Stimulated activated naive CD4-positive, alpha-beta T cell (primary cell): ENCODE measurements at places on chromosomes 6 and 20.

GRCh38 chr20:50510706-50511542 lies 741 bp downstream of the PTPN1 start:
- DNase-seq = peak; percentile 18

DNA sequence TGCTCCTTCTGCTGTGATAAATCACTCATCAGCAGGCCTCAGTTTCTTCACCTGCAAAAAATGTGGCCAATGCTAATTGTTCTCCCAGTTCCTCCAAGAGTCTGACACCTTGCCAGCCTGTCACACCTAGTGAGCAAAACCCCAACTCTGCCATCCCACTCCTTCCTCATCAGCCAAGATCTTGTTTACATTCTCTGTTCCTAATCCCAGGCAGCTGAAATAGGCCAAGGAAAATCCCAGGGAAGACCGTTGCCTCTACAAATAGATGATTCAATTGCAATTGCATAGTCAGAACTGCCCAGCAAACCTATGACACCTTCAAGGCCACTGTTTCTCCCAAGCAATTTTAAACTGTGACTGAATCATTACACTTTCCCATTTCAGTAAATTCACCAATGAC lies 78.7 kb downstream of the GMDS start:
- DNase-seq = no peak

GRCh38 chr20:12090920-12091319 lies 173.2 kb downstream of the BTBD3 start:
- no peak for DNase-seq

- no peak for DNase-seq
Measured at GRCh38 chr6:24761193-24761835, 13.4 kb upstream of the GMNN start.

GRCh38 chr6:70709826-70710225 lies 42.1 kb downstream of the SMAP1 start:
- DNase-seq = no peak

DNA sequence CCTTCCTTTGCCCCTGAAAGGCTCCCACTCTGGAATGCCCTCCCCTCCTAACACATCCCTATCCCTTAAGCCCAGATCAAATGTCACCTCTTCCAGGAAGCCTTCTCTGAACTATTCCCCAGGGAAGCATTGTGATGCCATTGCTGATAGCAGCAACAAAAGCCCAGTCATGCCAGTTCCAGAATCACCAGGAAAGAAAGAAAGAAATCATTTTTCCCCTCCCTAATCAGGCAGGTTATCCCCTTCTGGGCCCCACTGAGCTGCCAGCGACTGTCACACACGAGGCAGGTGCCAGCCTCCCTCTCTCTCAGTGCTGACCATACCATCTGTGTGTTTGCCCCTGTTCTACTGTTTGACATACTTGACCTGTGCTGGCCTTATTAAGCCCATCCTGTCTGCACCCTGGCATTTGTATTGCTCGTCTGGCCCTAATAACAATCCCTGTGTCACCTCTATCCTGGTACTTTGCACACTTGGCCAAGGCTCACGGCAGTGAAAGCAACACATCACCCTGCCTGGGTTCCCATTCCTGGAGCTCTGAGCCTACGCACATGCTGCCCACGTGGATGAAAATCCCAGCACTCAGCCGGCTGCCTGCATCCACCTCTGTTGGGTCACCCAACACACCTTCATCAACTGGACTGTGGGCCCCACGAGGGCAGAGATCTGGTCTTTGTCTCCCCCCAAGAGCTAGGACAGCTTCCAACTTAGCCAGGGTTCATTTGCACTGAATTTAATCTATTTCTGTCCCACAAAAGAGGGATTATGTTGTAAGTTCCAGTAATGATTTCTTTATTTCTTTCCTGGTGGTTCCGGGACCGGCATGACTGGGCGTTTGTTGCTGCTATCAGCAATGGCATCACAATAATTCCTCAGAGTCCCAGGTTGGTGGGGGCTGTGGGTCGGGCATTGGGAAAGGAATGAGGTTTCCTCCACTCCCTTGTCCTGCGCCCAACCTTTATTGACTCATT lies 5.3 kb upstream of the BPIFB1 start:
- DNase-seq = no peak

DNA sequence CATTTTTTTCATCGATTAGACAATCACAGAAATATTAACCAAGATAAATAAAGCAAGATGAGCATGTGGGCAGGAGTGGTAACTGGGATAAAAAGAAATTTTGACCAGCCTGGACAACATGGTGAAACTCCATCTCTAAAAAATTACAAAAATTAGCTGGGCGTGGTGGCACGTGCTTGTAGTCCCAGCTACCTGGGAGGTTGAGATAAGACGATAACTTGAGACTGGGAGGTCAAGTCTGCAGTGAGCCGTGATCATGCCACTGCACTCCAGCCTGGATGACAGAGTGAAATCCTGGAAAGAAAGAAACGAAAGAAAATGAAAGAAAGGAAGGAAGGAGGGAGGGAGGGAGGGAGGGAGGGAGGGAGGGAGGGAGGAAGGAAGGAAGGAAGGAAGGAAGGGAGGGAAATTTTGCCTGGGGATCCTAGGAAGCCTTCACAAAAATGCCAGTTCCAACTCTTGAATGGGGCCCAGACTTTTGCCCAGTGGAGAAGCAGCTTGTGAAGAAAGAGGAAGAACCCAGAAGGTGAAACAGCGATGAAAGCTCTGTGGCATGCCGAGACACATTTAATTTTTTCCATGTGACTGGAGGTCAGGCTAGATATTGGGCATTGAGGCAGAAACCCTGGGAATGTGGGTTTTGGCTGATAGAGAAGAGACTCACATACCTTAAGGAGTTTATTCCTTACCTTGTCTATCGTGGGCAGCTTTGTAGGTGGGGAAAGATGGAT lies 20.3 kb downstream of the CCDC170 start:
- no peak for DNase-seq

GRCh38 chr20:53252002-53252401 lies 279.8 kb downstream of the TSHZ2 start:
- DNase-seq = no peak

DNA sequence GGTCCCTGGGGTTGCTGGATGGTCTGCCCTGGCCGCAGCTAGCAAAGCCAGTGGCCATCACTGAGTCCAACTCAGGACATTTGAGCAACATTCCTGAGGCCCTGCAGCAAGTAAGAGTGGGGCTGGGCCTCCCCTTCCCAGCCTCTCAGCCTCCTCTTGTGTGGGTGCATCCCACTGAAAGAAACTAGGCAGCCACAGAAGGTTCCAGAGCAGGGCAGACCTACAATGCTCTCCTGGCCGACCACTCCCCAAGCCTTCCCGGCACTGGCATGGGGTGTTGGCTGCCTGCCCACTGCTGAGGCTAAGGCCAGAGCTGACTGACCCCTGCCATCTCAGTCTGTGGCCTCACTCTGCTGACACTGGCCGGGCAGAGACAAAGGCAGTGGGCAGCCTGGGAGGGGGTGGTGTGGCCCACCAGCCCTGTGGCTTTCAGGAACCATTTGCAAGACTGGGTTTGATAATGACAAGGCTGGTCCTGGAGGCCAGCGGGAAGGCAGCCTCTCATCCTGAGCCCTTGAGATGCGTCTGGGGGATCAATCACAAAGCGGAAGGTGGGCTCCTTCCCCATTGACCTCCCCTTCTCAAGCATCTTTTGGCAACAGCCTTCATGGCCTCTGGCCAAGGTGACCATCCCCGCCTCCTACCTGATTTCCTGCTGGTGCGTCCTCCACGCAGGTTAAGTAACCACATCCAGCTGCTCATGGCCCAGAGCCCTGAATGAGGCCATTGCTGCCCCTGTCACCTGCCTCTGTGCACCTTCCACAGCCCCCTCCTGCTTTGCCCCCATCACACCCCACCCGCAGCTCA lies 9.6 kb downstream of the DLGAP4 start:
- no peak for DNase-seq

- peak; percentile 86 for DNase-seq
Measured at GRCh38 chr6:159061805-159062563, 17.2 kb upstream of the TAGAP start.

- no peak for DNase-seq
Measured at GRCh38 chr6:107079429-107079828, 35.9 kb downstream of the BEND3 start.

DNA sequence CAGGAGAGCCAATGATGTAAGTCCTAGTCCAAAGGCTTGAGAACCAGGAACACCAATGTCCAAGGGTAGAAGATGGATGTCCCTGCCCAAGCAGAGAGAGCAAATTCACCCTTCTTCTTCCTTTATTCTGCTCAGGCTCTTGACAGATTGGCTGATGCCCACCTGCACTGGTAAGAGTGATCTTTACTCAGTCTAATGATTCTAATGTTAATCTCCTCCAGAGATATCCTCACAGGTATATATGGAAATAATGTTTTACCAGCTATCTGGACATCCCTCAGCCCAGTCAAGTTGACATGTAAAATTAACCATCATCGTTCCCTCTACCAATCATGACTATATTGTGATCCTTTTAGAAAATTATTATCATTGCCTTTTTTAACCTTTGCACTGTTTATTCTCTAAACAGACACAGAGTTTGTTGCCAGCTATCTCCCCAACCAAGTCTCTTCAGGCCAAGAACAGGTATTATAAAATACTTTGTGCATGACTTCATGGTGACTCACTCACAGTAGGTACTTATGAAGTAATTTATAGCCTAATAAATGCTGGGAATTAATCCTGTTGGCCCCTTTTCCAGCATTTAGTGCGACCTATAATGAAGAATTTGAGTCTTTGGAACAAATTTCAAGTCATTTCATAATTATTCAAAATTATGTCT lies 26.2 kb upstream of the TSHZ2 start:
- DNase-seq = no peak

- peak; percentile 43 for DNase-seq
Measured at GRCh38 chr20:58661598-58662473, 10.8 kb downstream of the STX16 start.

DNA sequence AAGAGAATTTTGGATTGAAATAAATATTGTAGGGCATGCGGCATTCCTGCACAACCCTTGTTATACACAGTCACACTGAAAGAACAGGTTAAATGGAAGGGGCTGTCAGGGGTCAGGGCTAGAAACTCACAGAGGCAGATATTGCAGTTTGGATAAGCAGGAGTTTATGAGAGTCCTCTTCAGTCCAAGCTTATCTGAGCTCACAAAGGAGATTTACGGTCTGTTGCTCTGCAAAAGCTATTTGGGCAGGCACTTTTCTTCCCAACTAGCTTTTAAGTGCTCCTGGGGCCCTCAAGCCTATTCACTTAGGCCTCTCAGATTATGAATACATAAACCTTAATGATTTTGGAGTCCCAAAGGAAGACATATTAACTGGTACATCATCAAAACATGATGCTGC lies 156.2 kb downstream of the SOX4 start:
- no peak for DNase-seq

DNA sequence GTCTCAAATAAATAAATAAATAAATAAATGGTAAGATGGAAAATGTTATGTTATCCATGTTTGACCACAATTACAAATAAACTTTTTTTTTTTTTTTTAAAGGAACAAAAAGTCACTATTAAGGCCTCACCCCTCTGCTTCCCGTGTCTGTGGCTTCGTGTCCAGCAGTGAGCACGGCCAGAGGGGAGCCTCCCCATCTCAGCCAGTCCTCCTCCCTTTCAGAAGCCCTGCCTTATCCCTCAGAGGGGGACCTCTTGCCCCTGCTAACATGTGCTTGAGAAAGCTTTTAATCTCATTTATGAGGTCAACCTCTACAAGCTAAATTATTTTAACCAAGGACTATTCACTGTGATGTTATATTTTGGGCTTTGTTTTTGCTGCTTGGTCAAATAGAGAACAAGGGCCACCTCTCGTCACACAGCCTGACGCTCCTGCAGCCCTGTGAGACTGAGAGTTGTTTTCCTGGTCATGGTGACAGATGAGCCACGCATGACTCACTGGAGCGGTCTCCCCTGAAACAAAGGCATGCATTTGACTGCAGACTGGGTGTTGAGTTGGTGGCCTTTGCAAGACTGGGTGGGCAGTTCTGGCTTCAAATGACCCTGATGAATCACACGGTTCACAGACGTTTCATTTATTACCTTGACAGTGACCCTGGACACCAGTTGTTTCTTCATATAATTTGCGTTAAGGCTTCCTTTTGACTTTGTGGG lies 131.8 kb downstream of the TIAM2 start:
- no peak for DNase-seq
